8988T (cell line): ENCODE measurements at places on chromosomes 11 and 22.

DNA sequence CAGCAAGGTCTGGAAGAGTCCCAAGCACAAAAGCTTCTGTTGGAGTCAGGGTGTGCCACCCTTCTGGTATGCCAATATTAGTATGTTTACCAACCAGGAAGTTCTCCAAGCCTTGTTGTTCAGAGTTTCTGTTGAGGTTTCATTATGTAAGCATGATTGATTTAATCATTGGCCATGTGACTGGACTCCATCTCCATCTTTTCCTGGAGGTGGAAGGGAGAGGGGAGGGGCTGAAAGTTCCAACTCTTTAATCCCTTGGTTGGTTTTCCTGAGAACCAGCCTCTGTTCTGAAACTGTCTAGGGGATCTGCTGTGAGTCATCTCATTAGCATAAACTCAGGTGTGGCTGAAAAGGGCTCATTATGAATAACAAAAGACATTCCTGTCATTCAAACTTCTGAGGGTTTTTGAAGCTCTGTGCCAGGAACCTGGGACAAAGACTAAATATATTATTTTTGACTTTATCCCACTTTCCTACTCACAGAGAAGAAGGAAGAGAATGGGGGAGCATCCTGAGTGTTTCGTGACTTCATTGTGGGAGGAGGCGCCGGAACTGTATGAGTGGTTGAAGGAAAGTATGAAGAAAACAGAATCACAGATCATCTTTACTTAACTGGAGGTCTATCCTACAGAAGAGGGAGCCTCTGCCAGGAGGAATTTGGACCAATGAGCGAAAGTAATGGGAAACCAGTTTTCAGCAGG is 138.2 kb downstream of the NECTIN1 start:
- DNase-seq, result no peak

- DNase-seq, result no peak
These were observed 258.5 kb upstream of the PDGFD start for GRCh38 chr11:104422324-104422944.

DNA sequence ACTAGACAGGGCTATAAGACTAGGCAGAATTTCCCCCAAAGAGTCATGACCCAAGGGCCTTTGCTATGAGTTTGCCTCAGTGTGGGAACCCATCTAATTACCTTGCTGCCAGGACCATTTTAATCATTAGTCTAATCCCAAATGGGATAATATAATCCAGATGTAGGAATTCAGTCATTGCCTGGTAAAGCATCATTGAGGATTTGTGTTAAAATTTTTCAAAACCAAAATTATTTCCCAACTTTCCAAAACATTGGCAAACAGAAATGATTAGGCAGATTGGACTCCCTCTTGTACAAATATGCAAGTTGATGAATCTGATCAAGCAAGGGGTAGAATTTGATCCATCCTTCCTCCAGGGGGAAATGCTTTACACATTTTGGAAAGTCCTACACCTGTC is 16.2 kb upstream of the MMP13 start:
- DNase-seq, result no peak

- DNase-seq, result no peak
These were observed 4.1 kb downstream of the FADS2 start for GRCh38 chr11:61832207-61832606.

GRCh38 chr22:22520020-22520656 is at the start of gene ZNF280A:
TSS of gene ZNF280A (minus strand) at chr22:22520270. CDS start at chr22:22515630, 4,640 bp downstream.
- peak; percentile 28 for DNase-seq

- no peak for DNase-seq
These were observed 461.7 kb upstream of the TENM4 start for GRCh38 chr11:79902493-79902892.

DNA sequence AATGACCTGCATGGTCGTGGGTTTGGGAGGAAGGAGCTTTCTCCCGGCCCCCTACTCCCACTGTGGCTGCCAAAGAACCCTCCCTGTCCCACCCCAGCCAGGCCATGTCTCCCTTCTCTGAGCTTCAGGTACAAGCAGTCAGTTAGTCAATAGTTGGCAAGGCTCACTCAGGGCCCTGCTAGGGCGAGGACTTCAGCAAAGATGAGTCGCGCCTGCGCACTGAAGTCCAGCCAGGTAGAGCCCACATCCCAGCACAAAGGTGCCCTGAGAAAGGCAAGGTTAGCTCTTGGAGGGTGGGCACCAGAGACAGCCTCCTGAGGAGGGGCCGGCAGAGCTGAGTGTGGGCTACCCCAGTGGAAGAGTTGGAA is 11.1 kb downstream of the C11orf86 start:
- DNase-seq, result no peak

GRCh38 chr22:40595497-40596234 is 40.9 kb downstream of the MRTFA start:
- no peak for DNase-seq

- DNase-seq, result no peak
These were observed 17.8 kb downstream of the TREH start for GRCh38 chr11:118661425-118662301.

GRCh38 chr22:35733791-35734516 is 16.3 kb downstream of the APOL5 start:
- DNase-seq, result no peak
